T1000 (cell line): ENCODE measurements at places on chromosomes 5 and 9.

- DNase-seq, result no peak
Observed at GRCh38 chr5:126499853-126500342, 76.7 kb downstream of the GRAMD2B start.

- DNase-seq, result no peak
Observed at GRCh38 chr9:118009614-118010013, 305.4 kb downstream of the TLR4 start.

GRCh38 chr9:126062158-126062886 is 264.3 kb upstream of the MVB12B start:
- no peak for DNase-seq

- DNase-seq, result no peak
Observed at GRCh38 chr5:51380603-51381207, 2.5 kb upstream of the ISL1 start.

DNA sequence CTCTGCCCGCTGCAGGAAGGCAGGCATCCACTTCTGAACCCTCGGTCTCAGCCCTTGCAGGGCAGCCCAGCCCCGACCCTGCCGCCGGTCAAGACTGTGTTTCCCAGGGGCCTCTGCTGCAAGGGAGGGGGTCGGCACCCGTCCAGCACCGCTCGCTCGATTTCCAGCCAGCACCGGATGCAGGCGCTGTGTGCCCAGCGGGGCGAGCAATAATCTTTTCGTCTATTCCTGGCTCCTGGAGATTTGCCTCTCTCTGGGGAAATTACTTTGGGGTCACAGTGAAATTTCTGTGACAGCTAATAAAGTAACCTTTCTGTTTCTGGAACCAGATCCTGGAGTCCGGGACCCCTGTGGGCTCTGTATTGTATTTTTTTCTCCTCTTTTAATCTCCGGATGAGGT is 155.3 kb downstream of the COL23A1 start:
- no peak for DNase-seq

- no peak for DNase-seq
Observed at GRCh38 chr9:129291041-129291501, 113.0 kb upstream of the IER5L start.

DNA sequence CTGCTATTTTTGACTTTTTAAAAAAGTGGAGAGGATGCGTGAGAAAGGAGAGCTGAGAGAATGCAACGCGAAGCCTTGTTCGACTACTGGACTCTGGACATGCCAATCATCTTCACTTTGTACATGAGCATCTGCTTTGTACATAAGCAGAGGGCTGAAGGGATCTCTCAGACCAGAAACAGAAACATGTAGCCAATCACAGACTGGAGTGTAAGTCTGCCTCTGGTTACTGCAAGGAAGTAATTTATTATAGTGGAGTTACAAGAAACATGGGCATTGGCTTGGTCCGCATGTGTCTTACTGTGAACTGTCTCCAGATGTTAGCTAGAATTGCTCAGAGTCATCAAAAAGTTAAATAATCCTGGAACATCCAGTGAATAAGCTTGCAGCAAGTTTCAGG is 190.0 kb upstream of the GRAMD2B start:
- no peak for DNase-seq

- DNase-seq, result no peak
Observed at GRCh38 chr5:137466889-137467288, 32.2 kb downstream of the SPOCK1 start.

DNA sequence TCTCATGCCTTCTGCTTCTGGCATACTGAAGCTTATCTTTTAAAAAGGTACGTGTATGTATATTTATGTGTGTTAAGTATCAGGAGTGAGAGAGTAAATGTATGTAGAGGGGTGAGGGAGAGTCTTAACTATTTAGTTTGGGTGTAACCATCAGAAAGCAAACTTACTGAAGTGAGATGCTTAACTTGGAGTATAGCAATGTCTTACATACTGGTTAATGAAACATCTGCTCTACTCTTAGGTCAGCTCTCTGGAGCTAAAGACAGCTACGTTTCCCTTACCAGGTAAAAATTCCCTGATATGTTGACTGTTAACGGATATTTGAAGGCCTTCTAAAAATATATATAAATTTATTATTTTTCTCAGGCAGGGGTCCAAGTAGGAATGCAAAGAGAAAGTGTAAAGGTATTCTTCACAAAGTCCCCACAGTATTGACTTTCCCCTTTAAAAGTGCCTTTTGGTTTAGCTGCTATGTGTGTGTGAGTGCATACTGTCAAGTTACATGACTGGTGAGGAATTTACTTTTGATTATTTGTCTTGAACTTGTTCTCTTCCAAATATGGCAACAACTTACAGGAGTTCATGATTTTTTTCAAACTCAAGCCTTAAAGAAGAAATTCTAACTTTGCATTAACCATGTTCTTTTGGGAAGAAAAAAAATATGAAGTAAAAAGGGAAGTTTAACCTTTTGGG is 12.3 kb upstream of the C5orf24 start:
- no peak for DNase-seq

DNA sequence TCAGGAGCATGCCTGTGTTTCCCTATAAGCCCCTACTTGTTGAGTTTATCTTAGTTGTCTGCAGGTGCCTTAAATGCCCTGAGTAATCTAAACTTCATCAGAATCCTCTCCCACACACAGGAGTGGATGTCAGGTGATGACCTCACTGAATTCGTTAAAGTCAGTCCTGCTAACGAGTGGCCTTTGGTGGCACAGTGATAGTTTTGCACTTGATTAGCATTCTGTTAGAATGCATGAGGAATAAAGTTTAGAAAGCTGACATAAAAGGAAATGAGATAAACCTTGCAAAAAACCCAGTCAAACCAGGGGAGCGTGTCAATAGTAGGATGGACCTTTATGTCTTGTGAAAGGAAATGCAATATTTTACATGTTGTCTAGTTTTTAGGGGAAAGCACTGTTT is 4.5 kb downstream of the TRIM32 start:
- no peak for DNase-seq

- DNase-seq, result peak; percentile 66
Observed at GRCh38 chr9:132651259-132651658, 18.5 kb downstream of the DDX31 start.

DNA sequence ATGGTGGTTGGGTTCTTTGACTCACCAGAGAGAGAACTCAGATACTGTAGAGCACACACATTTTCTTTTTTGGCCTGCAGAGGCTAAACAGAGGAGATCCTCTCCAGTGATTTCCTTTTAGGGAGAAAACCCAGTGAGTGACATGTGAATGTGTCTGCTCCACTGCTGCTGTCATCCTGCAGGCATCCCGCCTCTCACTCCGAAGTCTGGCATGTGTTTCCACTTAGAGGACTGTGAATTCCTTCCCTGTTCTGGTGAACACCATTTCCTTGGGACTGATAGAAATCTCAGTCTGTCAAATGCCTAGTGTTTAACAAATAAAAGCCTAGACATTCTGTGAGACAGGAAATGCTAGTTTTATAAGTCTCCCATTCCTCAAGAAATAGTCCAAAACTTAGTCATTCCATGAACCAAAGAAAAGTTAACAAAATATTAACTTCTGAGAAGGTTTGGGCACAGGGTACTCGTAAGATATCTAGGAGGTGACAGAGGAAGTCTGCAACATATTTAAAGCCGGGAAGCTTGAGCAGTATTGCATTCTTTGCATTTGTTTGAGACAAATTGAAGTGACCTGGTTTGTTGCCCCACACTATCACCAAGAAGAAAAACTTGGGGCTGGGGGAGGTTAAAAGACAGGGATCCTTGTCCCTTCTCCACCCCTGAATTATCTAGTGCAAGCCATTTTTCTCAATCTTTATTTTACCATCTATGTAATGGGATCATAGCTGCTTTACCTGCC is 74.9 kb upstream of the NIPAL4 start:
- DNase-seq, result peak; percentile 42

- DNase-seq, result peak; percentile 31
Observed at GRCh38 chr5:123951582-123951977, 439.6 kb downstream of the CSNK1G3 start.

GRCh38 chr5:137191179-137191578 is 307.9 kb downstream of the SPOCK1 start:
- no peak for DNase-seq

DNA sequence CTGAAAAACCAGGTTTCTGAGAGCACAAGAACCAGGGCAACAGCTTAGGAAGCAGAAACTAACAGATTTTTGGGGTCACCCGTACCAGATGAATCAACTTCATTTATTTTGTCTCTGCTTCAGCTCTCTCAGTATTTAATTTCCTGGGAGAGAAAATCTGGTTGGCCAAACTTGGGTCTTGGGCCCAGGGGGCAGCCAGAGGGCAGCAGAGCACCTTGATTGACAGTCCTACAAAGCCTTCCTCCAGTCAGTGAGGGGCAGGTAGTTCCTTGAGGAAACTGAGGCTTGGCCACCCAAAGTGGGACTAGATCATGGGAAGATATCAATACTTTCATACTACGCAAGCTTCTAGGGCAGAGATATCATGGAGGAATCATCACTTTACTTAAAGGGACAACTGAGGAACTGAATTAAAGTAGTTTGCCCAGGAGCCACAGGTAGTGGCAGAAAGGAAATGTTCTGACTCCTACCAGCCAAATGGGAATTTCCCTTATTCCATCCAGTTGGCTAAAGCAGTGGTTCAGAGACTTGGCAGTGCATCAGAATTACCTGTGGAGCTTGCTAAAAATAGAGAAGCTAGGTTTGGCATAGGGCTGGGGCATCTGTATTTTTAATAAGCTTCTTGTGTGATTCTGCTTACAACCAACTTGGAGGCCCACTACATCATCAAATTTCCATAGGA is 21.5 kb upstream of the ARHGAP26 start:
- DNase-seq, result no peak

- no peak for DNase-seq
Observed at GRCh38 chr5:111962906-111963305, 205.9 kb upstream of the NREP start.

GRCh38 chr5:176959051-176959450 is 47.5 kb downstream of the UIMC1 start:
- DNase-seq, result no peak

DNA sequence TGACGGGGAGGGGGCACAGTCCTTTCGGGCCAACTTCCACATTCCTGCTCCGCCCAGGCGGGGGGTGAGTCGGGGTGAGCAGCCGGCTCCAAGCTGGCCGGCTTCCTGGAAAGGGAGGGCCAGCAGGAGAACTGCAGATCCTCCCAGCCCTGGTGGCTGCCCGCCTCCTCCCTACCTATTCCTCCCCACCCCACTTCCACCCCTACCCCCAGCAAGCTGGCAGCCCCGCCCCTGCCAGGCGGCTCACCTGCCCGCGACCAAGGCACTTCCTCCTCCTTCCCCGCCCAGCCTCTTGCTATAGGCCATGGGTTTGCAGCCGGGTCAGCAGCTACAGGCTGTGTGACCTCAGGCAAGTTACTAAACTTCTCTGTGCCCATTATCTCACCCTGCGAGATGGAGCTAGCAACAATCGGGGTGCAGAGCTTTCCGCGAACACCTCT is 5.6 kb upstream of the IRF1 start:
- DNase-seq, result peak; percentile 78

- DNase-seq, result no peak
Observed at GRCh38 chr5:81209869-81210493, 23.1 kb upstream of the CKMT2 start.

DNA sequence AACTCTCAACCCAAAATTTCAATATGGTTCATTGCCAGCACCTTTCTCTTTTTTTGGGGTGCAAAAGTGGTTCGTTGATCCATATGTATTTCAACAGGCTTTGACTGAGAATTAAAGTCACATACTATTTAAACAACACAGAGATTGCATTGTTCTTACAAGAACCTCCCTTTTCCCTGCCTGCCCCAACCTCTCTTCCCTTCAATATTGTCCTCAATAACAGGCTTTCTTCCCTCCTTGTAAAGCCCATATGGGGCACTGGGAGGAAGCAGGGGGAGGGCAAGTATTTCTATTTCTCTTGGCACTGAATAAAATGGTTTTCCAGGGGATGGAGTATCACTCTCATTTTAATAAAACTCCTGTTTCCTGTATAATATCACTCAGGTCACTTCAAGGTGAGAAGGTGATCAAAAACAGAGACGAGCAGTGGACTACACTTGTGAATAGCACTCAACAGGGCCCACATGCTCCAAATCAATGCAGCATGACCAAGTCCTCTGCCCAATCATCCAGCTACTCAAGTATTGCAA is 65.1 kb downstream of the EFNA5 start:
- no peak for DNase-seq

GRCh38 chr5:103445426-103446035 is 117.1 kb downstream of the NUDT12 start:
- DNase-seq, result no peak

GRCh38 chr5:77744116-77744515 is 32.0 kb downstream of the TBCA start:
- no peak for DNase-seq

DNA sequence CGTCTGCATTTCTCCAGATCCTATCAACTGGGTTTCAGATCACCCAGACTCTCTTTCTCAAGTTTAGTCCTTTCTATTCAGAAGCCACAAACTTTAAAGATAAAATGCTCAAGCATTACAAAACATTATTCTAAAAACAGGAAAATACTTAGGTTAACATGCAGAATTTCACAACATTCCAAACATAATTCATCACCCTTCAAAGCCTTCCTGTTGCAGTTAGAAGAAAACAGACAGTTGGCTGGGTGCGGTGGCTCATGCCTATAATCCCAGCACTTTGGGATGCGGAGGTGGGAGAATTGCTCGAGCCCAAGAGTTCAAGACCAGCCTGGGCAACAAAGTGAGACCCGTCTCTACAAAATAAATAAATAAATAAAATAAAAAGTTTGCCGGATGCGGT is 7.7 kb upstream of the OCLN start:
- DNase-seq, result no peak

- DNase-seq, result no peak
Observed at GRCh38 chr5:9441610-9442009, 104.3 kb downstream of the SEMA5A start.
